ENCODE measurements at places on chromosomes 4 and X.

GRCh38 chr4:8577046-8577445 lies 3.1 kb upstream of the GPR78 start:
- DNase-seq: no peak

GRCh38 chr4:20662851-20663250 lies 37.4 kb upstream of the PACRGL start:
- DNase-seq: no peak

DNA sequence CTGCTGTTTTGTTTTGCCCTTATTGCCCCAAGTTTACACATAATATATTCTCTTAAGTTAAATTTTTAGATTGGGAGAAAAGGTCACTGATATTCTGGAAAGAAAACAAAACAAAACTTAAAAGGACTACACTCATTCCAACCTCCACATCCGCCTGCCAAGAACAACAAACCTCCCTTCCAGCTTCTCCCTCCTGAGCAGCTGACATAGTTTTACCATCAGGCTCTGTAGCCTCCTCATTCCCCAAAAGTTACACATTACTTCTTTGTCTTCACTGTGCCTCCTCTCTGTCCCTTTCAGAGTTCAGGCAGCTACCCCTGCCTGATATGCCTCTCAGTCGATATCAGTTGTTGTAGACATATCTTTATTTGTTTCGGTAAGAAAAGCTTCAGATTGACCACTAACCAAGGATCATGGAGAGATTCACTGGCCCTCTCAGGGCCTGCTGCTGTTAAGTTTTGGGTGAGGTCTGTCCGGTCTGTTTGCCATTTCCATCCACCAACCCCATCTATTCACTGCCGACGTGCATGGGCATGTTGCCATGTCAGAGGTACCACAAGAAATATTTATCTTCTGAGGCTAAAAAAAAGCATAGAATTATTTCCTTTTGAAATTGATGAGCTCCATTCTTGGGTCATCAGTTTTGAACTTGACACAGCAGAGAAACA lies 164.1 kb downstream of the GASK1B start:
- no peak for DNase-seq

- DNase-seq: no peak
Observed at GRCh38 chr4:109723110-109723509, 6.8 kb downstream of the PLA2G12A start.

DNA sequence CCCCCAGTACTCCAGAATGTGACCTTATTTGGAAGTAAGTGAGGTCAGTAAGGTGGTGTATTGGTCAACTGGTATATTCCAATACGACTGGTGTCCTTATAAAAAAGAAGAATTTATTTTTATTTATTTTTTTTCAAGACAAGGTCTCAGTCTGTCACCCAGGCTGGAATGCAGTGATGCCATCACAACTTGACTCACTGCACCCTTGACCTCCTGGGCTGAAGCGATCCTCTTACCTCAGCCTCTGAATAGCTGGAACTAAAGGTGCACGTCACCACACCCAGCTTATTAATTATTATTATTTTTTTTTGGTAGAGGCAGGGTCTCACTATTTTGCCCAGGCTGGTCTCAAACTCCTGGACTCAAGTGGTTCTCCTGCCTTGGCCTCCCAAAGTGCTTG lies 115.1 kb upstream of the PITX2 start:
- no peak for DNase-seq

DNA sequence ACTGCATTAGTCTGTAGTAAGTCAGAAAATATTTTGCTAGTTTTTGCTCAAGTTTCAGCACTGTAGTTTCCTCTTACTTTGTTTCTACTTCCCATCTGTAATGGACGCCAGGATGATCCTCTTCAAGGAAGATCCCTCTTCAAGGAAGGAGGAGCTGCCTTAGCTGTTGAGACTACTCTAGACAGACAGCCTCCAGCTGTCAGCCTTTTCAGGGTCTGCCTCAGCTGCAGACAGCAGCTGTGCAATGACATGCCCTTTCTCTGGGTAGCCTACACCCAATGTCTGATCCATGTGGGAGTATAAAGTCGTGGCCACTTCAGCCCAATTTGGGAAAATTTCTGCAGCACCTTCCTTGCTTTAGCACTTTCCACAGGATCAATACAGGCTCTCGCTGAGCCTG lies 281.0 kb upstream of the MAOA start:
- no peak for DNase-seq

- no peak for DNase-seq
Observed at GRCh38 chrX:139734996-139735395, 27.0 kb upstream of the MCF2 start.

GRCh38 chr4:65023883-65024670 lies 614.8 kb upstream of the TECRL start:
- DNase-seq: no peak

- DNase-seq: no peak
Observed at GRCh38 chrX:53474707-53475106, 40.5 kb upstream of the HSD17B10 start.

DNA sequence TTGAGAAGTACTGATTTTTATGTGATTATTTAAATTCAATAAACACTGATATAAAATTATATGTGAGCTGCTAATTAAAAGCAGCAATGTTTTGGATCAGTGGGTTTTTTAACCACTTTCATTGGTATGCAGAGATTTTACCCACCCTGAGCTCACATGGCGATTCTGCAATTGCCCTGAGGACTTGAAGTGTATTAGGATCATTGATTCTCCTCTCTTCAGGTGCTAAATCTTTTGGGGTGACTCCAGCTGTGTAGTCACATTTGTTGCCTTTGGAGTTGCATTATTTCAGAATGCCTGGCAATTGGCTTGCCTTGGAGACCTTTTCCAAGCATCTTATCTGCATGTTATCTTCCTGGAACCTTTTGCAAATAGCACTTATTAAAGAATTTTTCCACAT lies 51.3 kb downstream of the UGT8 start:
- no peak for DNase-seq

- peak; percentile 6 for DNase-seq
Observed at GRCh38 chr4:140300271-140300970, 73.0 kb upstream of the SCOC start.

GRCh38 chrX:118864063-118864635 lies 40.5 kb downstream of the ZCCHC12 start:
- no peak for DNase-seq

DNA sequence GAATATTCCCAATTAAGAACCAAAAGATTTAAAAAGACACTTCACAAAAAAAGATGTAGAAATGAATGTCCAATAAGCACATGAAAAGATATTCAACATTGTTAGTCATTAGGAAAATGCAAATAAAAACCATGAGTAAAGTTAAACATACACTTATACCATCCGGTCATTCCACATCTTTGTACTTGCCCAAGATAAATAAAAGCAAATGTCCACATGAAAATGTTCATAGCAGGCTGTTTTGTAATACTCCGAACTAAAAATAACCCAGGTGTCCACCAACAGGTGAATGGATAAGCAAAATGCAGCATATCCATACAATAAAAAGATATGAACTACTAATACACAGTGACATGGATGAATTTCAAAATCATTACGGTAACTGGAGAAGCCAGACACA lies 28.6 kb upstream of the ZCCHC4 start:
- no peak for DNase-seq

DNA sequence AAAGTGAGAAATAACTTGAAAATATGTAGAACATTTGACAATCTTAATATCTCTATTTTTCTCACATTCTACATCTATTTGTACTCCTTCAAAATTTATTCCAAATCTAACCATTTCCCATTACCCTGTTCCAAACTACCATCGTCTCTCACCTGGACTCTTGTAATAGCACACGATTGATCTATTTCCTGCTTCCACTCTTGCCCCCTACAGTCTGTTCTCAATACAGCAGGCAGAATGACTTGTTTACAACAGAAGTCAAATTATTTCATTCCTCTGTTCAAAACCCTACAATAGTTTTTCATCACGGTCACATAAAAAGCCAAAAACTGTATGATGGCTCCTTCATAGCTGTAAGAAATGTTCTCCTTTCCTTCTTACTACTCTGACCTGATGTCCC lies 21.1 kb upstream of the LUZP4 start:
- no peak for DNase-seq

GRCh38 chr4:2008921-2009650 lies at the start of gene NELFA:
Gene NELFA (minus strand): TSS chr4:2008974. CDS start chr4:2008959, 15 bp downstream.
- peak; percentile 93 for DNase-seq

GRCh38 chr4:151418385-151418784 lies 9.4 kb downstream of the FHIP1A start:
- no peak for DNase-seq

DNA sequence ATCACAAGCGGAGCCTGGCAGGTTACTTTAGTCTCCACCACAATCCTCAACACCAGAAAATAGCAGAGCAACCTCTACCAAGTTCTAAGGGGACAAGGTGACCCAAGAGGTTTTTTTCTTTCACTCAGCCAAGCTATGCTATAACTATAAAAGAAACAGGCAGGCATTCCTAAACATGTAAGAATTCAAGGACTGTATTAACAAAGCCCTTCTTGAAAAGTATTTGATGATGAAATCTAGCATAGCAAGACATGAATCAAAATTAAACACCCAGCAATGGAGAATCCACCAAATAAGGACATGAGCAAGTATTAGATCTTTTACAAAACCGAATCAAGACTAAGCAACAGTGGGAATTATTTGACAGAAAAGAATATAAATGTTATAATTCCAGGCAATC lies 25.7 kb upstream of the C1QTNF7 start:
- no peak for DNase-seq

DNA sequence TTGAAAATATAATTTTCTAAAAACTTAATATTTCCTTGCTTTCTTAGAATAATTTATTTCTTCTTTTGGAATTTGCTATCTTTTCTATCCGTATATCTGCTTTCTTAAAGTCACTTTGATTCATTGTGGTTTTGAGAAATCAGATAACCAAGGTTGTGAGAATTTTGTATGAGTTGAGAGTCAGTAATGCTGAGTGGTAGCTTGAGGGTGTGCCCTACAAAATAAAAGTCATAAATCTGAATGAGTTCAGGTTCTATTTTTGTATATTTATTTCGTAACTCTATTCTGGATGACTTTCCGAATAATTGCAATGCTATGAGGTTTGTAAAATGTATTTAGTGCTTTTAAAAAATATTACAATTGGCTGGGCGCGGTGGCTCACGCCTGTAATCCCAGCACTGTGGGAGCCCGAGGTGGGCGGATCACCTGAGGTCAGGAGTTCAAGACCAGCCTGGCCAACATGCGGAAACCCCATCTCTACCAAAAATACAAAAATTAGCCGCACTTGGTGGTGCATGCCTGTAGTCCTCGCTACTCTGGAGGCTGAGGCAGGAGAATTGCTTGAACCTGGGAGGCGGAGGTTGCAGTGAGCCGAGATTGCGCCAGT lies 8.9 kb downstream of the COPS4 start:
- no peak for DNase-seq

DNA sequence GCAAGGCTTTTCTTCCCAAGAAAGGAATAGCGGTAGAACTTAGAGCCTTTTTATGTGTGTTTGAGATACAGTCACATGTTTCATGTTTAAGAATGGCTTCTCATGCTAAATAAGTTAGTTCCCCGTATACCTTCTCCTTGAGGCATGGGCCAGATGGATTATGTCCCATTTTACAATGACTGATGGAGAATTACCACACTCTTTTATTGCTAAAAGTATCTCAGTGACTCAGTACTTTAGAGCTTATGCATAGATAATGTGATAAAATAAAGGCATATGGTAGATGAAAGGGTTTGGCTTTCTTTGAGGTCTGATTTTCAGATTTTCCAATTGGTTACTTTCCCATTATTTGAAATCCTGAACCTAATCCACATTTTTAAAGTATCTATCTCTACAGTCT lies 121.8 kb upstream of the BMPR1B start:
- no peak for DNase-seq

GRCh38 chr4:158841540-158841939 lies 72.7 kb downstream of the FNIP2 start:
- no peak for DNase-seq
